ENCODE measurements at places on chromosomes 12 and 14. TPM values are rescaled to one million over a fixed set of nuclear protein-coding genes. Genes with fewer than 3 reads are reported as not detected.

The CBX5 gene
- total RNA-seq = 23.6 TPM

The OR6C2 gene
- not detected for total RNA-seq

The ENDOU gene
- total RNA-seq = not detected

The NELL2 gene
- total RNA-seq = not detected

The ACRBP gene
- total RNA-seq = not detected

The DAO gene
- not detected for total RNA-seq

The TAS2R42 gene
- not detected for total RNA-seq

The HOXC12 gene
- not detected for total RNA-seq

The KERA gene
- total RNA-seq = not detected

The DBX2 gene
- not detected for total RNA-seq

The BCL2L14 gene
- not detected for total RNA-seq

The IL26 gene
- total RNA-seq = not detected

The MYH7 gene
- 0.01 TPM for total RNA-seq

The PPP4R4 gene
- total RNA-seq = 0.48 TPM
